NCI-H1105 (cell line): ENCODE measurements at places on chromosomes 7 and 10.

GRCh38 chr7:47335557-47336471 lies 246.1 kb downstream of the TNS3 start:
- DNase-seq = no peak

DNA sequence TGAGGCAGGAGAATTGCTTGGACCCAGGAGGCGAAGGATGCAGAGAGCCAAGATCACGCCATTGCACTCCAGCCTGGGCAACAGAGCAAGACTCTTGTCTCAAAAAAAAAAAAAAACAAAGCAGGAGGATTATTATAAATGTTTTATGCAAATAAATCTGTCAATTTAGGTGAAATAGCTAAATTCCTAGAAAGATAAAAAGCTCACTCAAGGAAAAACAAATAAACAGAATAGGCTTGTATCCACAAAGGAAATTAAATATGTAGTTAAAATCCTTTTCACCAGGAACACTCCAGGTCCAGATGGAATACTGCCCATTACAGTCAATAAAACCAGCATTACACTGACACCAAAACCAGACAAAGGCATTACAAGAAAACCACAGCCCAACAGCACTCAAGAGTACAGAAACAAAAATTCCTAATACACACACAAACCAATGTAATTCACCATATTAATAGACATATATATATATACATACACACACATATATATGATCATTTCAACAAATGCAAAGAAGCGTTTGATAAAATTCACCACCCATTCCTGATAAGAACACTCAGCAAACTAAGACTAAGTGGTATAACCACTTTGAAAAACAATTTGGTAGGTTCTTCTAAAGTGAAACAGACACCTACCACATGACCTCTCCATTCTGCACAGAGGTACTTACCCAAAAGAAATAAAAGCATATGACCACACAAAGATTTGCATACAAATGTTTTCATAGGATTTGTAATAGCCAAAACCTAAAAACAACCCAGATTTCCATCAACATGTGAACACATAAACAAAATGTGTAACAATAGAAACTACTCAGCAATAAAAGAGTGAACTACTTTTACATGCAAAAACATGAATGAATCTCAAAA lies 38.8 kb downstream of the ABI1 start:
- DNase-seq = no peak

- DNase-seq = no peak
Observed at GRCh38 chr10:3764626-3765112, 20.3 kb downstream of the KLF6 start.

- no peak for DNase-seq
Observed at GRCh38 chr7:106134241-106134640, 22.1 kb upstream of the SYPL1 start.

GRCh38 chr10:89241486-89242344 lies 9.9 kb downstream of the LIPA start:
- DNase-seq = no peak
